Caco-2 (cell line): ENCODE measurements at places on chromosomes 5 and 9. TPM values are rescaled to one million over a fixed set of nuclear protein-coding genes. Genes with fewer than 3 reads are reported as not detected.
A peak's percentile ranks its signal among the peaks of the same experiment; 100 is the strongest.

The NIPSNAP3A gene
- 15.8 and 19.0 TPM in 2 replicates for total RNA-seq

The INSL4 gene
- total RNA-seq: not detected in 2 replicates

The FBP1 gene
- total RNA-seq: 1.8 and 2.3 TPM in 2 replicates

The UBAP2 gene
- total RNA-seq: 87.5 and 96.2 TPM in 2 replicates

The FKTN gene
- total RNA-seq: 15.2 and 17.1 TPM in 2 replicates

GRCh38 chr5:138305797-138306196, 25.8 kb downstream of the CDC25C start:
- H3K27ac ChIP-seq: no peak overlapping the region
- H3K27me3 ChIP-seq: no peaks in the 10 kb centered on the region
- no peaks in the 10 kb centered on the region for H3K36me3 ChIP-seq
- no peak for DNase-seq
- H3K4me3 ChIP-seq: no peak overlapping the region

- H3K36me3 ChIP-seq: no peaks in the 10 kb centered on the region
- H3K4me1 ChIP-seq: peaks cover 5% of the 10 kb centered on the region; the same call in 1 of the 2 replicates
- no peak for DNase-seq
- H3K27ac ChIP-seq: no peak overlapping the region
- H3K4me3 ChIP-seq: no peak overlapping the region
Observed at GRCh38 chr5:154575546-154576428, 97.8 kb upstream of the HAND1 start.

- no peak overlapping the region for H3K4me3 ChIP-seq
- no peaks in the 10 kb centered on the region; the same call in 1 of the 2 replicates for H3K4me1 ChIP-seq
- H3K27me3 ChIP-seq: no peaks in the 10 kb centered on the region
Observed at GRCh38 chr5:140569197-140569596, 4.6 kb downstream of the SLC35A4 start.

DNA sequence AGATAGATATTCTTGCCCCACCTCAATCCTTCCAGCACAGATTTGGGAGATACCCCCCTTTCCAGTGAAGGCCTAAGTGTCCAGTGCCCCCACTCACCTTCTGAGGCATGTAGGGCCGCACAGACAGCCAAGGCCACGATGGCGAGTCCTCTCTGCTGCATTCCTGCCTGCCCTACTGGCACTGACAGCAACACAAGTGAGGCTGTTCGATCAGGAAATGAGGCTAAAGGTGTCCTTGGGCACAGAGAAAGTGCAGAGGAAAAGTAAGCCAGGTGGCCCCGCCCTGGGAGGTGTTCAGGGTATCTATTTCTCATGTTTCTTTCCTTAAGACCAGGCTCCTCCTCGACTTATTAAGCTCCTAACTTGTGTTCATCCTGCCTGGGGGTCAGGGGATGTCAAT, at the start of gene CCL28:
Gene CCL28 (minus strand): TSS at position 236 of the 400 bp plus-strand sequence. CDS start 75 bp downstream, at position 161.
- 0 out of 2 replicates have a peak, but pooled peaks cover 2% of the 10 kb centered on the region for H3K4me1 ChIP-seq
- no peaks in the 10 kb centered on the region for H3K36me3 ChIP-seq
- no peak for DNase-seq
- H3K27me3 ChIP-seq: no peaks in the 10 kb centered on the region

DNA sequence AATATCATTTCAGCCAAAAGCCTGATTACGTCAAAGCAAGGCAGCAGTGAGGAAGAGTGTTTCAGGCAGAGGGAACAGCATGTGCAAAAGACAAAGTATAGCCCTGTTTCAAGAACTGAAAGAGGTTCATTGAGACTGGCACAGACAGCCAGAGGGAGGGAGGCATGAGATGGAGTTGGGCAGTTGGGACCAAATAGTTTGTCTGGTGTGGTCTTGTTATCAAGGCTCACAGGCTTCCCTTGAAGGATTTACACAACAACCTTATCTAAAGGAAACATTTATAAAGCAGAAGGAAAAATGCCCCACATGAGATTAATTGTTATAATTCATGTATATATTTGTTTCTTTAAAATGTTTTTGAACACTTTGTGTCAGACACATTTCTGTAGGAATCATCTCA, 253.3 kb downstream of the DMAC1 start:
- no peak for DNase-seq
- no peak overlapping the region for H3K4me3 ChIP-seq
- H3K4me1 ChIP-seq: no peaks in the 10 kb centered on the region
- H3K27me3 ChIP-seq: no peaks in the 10 kb centered on the region; the same call in 1 of the 2 replicates
- no peaks in the 10 kb centered on the region for H3K36me3 ChIP-seq
- no peak overlapping the region for H3K27ac ChIP-seq

- no peak overlapping the region for H3K27ac ChIP-seq
- H3K36me3 ChIP-seq: no peaks in the 10 kb centered on the region
- peaks cover 9% of the 10 kb centered on the region for H3K4me1 ChIP-seq
- H3K27me3 ChIP-seq: no peaks in the 10 kb centered on the region
Observed at GRCh38 chr5:105878402-105878801, 1792.3 kb downstream of the EFNA5 start.

DNA sequence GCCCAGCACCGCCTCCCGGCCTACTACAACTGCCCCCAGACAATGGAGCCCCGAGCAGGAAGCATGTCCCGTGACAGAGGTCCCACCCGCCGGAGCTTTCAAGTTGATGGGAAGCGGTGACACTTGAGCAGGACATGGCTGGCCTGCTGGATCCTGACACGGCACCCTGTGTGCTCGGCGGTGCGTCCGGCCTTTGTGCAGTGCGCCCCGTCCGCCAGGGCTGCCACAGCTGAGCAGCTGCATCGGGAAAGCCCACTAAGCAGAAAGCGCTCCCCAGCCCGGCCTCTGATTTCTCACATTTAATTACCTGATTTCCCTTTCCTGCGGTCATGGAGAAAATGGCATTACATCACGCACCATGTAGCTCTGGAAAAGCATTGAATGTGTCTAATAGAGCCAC, 611.9 kb downstream of the IRX1 start:
- H3K27me3 ChIP-seq: no peaks in the 10 kb centered on the region
- DNase-seq: no peak

GRCh38 chr9:115883467-115884329, 269.9 kb upstream of the PAPPA start:
- no peak overlapping the region for H3K27ac ChIP-seq
- DNase-seq: peak; percentile 42
- no peaks in the 10 kb centered on the region for H3K36me3 ChIP-seq
- H3K4me3 ChIP-seq: no peak overlapping the region

- no peak for DNase-seq
- H3K36me3 ChIP-seq: no peaks in the 10 kb centered on the region
- no peaks in the 10 kb centered on the region for H3K27me3 ChIP-seq
- H3K27ac ChIP-seq: no peak overlapping the region
- no peaks in the 10 kb centered on the region for H3K4me1 ChIP-seq
Observed at GRCh38 chr9:14389146-14389545, 75.2 kb upstream of the NFIB start.

DNA sequence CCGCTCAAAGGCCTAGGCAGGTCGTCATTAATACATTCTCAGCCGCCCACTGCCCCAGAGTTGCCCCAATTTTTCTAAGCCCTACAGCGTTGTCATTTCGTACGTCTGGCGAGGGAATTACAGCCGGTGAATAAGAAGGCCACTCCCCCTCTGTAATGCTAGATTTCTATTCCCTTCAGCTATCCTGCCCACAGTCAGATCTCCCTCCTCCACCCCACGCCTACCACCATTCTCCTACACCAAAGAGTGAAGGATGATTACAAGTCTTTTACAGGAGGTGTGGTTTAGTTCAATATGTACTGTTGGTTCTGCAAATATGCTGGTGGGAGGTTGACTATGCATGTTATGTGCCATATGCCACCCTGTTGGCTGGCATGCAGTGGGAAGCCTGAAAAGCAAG, 83.7 kb upstream of the SMIM15 start:
- H3K27me3 ChIP-seq: no peaks in the 10 kb centered on the region
- DNase-seq: no peak
- no peaks in the 10 kb centered on the region for H3K36me3 ChIP-seq
- H3K4me1 ChIP-seq: no peaks in the 10 kb centered on the region

DNA sequence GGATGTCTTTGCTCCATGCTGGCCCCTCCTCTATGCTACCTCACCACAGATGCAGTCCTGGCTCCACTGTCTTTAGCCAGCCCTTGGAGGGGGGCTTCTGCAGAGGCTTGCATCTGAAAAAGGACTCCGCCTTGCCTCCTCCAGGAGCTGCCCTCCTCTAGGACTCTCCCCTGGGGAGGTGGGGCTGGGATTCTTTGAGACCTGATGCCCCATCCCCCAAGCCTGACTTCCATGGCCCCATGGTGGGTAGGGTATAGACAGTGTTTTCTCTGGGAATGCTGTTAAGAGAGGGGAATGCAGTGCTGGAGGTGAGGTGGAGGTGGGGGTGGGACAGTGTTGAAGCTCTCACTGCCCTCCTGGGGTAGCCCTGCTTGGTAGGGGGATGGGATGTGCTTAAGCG, 14.3 kb downstream of the JADE2 start:
- H3K27me3 ChIP-seq: no peaks in the 10 kb centered on the region
- no peaks in the 10 kb centered on the region for H3K4me1 ChIP-seq
- no peak overlapping the region for H3K4me3 ChIP-seq
- no peak for DNase-seq
- no peak overlapping the region for H3K27ac ChIP-seq

GRCh38 chr9:133246991-133247390, 28.0 kb downstream of the ABO start:
- H3K4me1 ChIP-seq: peaks cover 30% of the 10 kb centered on the region
- H3K4me3 ChIP-seq: no peak overlapping the region
- DNase-seq: no peak
- H3K27ac ChIP-seq: no peak overlapping the region
- no peaks in the 10 kb centered on the region for H3K36me3 ChIP-seq

DNA sequence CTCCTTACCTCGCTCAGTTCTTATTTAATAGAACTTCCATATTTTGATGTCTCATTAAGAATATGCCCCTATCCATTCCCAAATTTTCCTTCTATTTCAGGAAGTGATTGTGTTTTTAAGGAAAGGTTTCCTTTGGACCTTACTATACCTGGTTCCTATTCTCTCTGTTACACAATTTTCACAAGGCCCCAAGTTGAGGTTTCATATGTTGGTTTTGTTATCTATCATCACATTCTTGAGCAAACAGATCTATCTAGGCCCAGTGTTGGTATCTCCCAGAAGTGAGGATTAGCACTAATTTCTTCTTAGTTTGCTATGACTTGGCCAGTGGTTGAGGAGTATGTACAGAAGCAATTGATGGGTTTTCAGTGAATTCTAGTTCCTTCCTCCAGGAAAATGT, 41.5 kb downstream of the ALG2 start:
- DNase-seq: no peak
- H3K27me3 ChIP-seq: no peaks in the 10 kb centered on the region
- H3K27ac ChIP-seq: no peak overlapping the region
- H3K36me3 ChIP-seq: no peaks in the 10 kb centered on the region

DNA sequence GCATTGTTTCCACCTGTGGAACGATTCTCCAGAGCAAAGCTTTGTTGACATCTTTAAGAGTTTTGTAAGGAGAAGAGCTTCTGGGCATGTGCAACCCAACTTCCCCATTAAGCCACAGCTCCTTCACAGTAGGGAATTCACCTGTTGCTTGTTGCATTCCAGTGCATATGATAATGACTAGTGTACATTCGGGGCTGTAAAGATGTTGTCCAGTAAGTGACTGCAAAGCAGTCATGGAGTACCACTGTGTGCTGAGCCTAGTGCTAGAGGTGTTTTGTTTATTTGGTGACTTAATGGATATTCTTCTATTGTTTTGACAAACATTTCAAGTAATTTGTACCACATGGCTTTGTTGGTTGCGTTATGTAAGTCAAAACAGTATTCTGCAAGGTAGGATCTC, 12.8 kb downstream of the UGCG start:
- peaks cover 15% of the 10 kb centered on the region; the same call in 1 of the 2 replicates for H3K4me1 ChIP-seq
- no peaks in the 10 kb centered on the region for H3K36me3 ChIP-seq

GRCh38 chr5:102759700-102760099, 4.6 kb downstream of the PAM start:
- no peaks in the 10 kb centered on the region for H3K36me3 ChIP-seq
- no peak overlapping the region for H3K27ac ChIP-seq
- peaks cover 15% of the 10 kb centered on the region; the same call in 1 of the 2 replicates for H3K4me1 ChIP-seq
- H3K4me3 ChIP-seq: no peak overlapping the region

DNA sequence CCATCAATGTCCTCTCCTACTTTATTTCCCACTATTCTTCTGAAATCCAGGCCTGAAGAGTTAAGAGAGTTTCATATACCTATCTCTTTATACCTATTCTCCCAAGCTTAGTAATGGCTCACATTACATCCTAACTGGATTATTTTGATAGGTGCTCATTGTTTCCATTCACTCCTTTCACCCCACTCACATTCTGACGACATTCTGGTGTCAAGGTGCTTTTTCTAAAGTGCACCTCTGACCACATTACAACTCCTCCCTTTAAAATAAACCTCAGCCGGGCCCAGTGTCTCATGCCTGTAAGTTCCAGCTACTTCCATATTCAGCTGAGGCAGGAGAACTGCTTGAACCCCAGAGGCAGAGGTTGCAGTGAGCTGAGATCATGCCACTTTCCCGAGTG, 417.1 kb downstream of the BNC2 start:
- no peak for DNase-seq
- H3K27ac ChIP-seq: no peak overlapping the region
- no peaks in the 10 kb centered on the region for H3K36me3 ChIP-seq
- H3K4me1 ChIP-seq: no peaks in the 10 kb centered on the region
- no peaks in the 10 kb centered on the region for H3K27me3 ChIP-seq

- no peak for DNase-seq
- H3K4me3 ChIP-seq: no peak overlapping the region; the same call in 1 of the 2 replicates
- H3K27ac ChIP-seq: no peak overlapping the region
- no peaks in the 10 kb centered on the region for H3K36me3 ChIP-seq
- no peaks in the 10 kb centered on the region; the same call in none of the 2 replicates for H3K27me3 ChIP-seq
Observed at GRCh38 chr9:36137392-36138004, 965 bp downstream of the GLIPR2 start.
